ENCODE measurements at places on chromosomes 1 and 21.

DNA sequence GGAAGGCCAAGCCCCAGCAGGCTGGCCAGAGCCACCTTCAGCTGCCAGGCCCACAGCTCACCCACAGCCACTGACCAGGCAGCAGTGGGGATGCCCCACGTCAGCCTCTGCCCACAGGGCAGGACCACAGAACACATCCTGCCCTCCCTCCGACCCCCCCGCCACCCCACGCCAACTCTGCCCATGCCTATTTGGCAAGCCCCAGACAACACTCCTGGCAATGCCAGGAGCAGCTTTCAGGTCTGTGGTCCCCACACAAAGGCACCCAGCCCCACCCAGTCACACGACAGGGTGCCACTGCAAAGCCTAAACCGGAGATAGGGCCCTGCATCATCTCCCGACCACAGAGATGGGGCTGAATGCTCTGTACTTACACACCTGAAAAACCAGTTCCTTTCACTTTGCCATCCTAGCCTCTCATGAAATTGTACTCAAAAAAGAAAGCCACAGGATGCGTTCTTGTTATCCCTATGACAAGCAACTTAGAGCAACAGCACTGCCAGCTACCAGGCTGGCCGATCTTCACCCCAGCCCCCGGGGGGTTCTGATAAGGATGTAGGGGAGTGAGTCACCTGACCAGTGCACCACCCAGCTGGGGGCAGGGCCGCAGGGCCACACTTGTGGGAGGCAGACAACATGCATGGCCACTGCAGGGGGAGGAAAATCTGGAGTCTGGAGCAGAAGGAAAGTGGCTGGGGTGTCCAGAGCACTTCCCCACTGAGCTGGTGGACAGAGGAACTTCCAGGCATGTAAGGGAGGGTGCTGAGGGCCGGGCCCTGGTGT, 36.2 kb downstream of the UBE2G2 start:
- DNase-seq, result no peak

DNA sequence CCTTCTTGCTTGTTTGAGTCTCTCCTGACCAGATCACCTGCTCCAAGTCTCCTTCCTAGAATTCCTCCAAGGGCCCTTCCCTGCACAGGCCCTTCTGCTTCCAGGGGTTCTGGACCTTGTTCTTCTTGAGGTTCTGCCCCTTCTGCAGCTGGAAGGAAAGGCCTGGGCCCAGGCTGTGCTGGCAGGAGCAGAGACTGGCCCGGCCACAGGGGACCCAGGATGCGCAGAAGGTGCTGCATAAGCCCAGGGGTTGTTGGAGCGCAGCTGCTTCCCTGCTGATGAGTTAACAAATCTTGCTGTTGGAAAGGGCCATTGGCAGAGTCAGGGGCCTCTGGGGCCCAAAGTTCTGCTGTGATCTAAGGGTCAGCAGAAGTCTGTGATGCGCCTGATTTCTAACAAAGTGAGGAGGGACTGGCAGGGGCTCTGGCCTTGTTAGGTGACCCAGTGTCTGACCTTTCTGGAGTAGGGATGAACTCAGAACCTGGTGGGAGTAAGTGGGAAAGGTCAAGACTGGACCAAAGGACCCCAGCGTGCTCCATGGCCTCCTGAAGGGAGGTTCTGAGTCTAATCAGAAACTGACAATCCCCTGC, 509.8 kb downstream of the PTPRU start:
- DNase-seq, result no peak

DNA sequence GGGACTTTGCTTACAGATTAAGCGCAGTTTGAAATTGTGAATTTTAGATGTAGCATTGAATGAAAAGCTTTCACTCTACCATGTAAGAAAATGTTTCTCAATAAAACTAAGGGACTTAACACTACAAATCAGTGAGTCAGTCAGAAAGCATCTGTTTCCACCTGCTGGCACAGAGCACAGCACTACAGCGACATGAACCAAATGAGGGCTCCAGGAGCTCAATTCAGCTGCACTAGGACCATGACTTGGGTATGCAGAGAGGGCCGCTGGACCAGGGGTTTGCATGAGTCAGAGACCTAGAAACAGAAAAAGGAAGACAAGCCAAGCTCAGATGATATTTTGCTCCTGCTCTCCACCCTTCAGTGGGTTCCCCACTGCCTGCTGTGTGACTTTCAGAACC, 5.2 kb downstream of the SUSD4 start:
- no peak for DNase-seq

- no peak for DNase-seq
Observed at GRCh38 chr21:9837946-9838737, 683.2 kb upstream of the TPTE start.

DNA sequence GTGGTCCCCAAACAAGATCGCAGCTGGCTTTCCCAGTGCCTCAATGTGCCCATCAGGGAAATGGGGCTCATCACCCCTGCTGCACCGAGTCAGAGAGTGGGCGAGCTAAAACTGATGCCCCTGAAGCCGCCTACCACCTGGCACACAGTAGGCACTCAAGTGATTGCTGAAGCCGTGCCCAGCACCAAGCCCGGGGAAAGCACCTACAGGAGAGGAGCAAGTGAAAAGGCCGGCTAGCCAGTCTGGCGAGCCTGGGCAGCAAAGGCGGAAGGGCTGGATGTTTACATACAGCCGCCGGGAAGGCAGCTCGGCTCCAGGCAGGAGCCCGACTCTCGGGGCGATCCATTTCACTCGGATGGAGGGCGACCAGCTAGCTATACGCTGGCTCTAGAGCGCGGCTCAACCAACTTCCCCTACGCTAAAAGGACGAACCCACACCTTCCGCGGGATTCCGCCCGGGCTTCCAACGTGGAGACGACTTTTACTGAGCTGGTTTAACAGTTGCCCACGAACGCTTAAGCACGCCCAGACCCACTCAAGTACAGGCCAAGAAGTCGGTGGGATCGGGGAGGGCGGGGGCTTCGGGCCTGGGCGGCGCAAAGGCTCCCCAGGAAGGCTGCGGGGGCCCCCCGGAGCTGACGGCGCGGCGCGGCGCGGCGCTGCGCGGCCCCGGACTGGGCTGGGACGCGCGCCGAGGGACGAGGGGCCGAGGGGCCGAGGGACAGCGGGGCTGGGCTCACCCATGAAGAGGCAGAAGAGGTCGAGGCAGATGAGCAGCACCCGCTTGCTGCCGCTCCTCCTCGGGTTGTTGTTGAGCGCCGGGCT, 1.0 kb downstream of the PLPP3 start:
- DNase-seq, result no peak

- no peak for DNase-seq
Observed at GRCh38 chr1:64116537-64116936, 86.9 kb upstream of the UBE2U start.

- no peak for DNase-seq
Observed at GRCh38 chr1:228765168-228765946, 30.1 kb downstream of the RHOU start.

GRCh38 chr1:81664341-81664740, 136.4 kb upstream of the ADGRL2 start:
- no peak for DNase-seq

- no peak for DNase-seq
Observed at GRCh38 chr1:26820784-26821269, 5.7 kb upstream of the ZDHHC18 start.

DNA sequence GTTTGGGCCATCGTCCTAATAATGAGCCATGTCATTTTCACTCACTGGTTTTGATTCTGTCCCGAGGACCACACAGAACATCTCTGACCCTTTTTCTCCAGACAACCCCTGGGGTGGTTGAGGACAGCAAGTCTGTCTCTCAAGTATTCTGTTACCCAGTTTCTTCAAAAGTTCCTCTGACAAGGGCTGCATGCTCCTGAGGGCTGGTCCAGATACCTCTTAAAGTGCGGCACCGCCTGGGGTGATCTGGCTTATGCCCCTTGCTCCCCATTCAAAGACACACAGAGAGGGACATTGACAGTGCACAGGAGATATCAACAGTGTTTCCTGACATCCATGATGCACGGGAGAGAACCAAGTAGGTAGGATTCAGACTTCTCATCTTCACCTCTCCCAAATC, 132.9 kb upstream of the EDN2 start:
- DNase-seq, result no peak

Data from NCI-H446 (cell line).